ENCODE measurements at places on chromosomes 13 and 19. TPM values are rescaled to one million over a fixed set of nuclear protein-coding genes. Genes with fewer than 3 reads are reported as not detected.

The SWSAP1 gene
- total RNA-seq: 1.3 TPM

The IGFL2 gene
- total RNA-seq: not detected

The PLPPR3 gene
- total RNA-seq: 0.86 TPM

The KL gene
- total RNA-seq: under 0.01 TPM

The CIC gene
- total RNA-seq: 26.7 TPM

The MYH14 gene
- not detected for total RNA-seq

The NUDT19 gene
- total RNA-seq: 14.2 TPM

The AKAP11 gene
- 24.8 TPM for total RNA-seq

The MIR17HG gene
- total RNA-seq: 3.2 TPM

The PDX1 gene
- total RNA-seq: not detected

The ZGLP1 gene
- total RNA-seq: 0.43 TPM

The ZNF772 gene
- 16.1 TPM for total RNA-seq

The NCR1 gene
- not detected for total RNA-seq

The CYP4F3 gene
- not detected for total RNA-seq

The RLN3 gene
- total RNA-seq: not detected

The MEDAG gene
- 20.0 TPM for total RNA-seq

The STAP2 gene
- 10.6 TPM for total RNA-seq

The TEX101 gene
- not detected for total RNA-seq

The LRRC25 gene
- total RNA-seq: not detected

The SPACA4 gene
- not detected for total RNA-seq

Measured in fibroblast of villous mesenchyme (primary cell).